Substantia nigra (tissue), 51 donors: ENCODE measurements at places on chromosomes 12 and 14.

GRCh38 chr12:98387444-98387843 is 127.9 kb upstream of the TMPO start:
- DNase-seq: no peak

- no peak for DNase-seq
Measured at GRCh38 chr14:103067231-103067954, 10.0 kb upstream of the CDC42BPB start.

DNA sequence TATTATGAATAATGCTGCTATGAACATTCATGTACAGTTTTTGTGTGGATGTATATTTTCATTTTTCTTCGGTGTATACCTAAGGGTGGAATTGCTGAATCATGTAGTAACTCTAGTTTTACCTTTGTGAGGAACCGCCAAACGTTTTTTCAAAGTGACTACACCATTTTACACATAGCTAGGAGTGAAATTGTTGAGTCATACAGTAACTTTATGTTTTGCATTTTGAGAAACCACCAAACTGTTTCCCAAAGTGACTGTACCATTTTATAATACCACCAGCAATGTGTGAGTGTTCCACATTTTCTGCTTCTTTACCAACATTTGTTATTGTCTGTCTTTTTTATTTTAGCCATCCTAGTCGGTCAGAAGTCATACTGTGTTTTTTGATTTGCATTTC is 3.1 kb upstream of the TPH2 start:
- no peak for DNase-seq

DNA sequence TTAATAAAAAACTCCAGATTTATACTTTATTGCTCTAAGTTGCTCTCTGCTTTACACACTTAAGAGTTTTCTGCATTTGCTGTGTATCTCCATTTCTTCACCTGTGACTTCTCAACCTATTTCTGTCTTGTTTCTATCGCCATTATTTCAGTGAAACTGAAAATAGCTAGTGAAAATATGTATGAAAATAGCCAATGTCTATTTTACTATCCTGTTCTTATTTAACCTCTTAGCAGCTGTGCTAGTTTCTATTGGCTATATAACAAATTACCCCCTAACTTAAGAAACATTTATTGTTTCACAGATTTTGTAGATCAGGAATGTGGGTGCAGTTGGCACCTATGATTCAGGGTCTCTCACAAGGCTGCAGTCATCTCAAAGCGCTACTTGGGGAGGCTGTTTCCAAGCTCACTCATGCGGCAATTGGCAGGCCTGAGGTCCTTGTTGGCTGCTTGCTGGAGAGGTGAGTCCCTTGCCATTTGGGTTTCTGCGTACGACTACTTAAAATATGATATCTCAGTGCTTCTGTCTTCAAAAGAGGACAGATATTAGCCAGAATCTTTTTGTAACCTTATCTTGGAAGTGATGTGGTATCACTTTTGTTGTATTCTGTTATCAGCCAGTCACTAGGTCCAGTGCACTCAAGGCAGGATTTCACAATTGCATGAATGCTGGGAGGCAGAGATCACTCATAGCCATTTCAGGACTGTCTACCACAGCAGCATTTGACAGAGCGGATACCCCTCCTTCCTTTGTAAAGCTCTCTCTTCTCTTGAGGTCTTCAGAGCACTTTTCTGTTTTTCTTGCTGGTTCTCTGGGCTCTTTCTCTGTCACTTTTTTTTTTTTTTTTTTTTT is 7.2 kb downstream of the ERC1 start:
- no peak for DNase-seq

DNA sequence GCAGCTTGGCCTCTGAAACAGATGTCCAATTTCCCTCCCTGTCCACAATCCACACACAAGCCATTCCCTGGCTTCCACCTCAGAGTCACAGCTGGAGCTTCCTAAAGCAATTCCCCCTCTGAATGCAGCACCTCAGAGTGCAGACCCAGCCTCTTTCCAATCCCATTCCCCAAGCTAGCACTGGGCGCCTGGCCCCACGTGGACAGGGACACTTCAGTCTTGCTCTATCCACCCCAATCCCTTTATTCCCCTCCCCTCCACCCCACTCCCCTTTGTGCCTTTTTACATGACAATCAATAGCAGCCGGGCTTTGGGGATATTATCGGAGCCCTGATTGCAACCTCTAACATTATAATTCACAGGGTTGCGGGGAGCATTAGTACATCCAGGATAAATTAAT is 292.6 kb downstream of the TTC8 start:
- DNase-seq: no peak

DNA sequence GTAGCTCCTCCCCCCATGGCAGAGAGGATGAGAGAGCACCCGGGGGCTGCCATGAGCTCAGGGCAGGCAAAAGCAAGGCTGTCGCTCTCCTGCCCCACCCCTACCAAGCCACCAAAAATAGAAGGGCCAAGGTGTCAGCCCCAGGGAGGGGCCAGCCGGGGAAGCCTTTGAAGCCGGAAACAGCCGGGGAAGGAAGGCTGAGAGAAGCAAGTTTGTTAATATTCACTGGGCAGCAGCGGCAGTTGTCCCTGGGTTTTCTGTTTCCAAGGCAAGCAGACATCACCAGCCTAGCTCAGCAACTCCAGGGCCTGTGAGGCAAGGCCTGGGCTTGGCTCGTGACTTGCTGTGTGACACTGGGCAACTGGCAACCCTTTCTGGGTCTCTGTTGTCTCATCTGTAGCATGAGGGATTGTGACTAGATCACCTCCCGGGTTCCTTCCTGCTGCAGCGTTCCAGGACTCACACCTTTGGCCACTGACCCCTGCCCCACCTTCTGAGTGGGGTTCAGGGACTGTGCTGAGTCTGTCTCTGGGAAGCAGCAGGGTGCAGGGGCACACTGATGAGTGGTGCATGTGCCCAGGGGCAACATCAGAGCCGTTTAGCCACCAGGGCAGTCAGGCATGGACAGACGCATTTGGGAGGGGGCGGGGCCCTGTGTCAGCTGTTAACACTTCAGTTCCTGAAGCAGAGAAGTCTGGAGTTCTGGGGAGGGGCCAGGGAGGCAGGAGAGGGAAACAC is 24.3 kb downstream of the SYNDIG1L start:
- DNase-seq: no peak

GRCh38 chr12:3107954-3108353 is 30.8 kb downstream of the TSPAN9 start:
- no peak for DNase-seq

GRCh38 chr12:109291521-109292341 is 17.4 kb downstream of the FOXN4 start:
- DNase-seq: peak; percentile 72

- no peak for DNase-seq
Measured at GRCh38 chr14:68331426-68331825, 461.4 kb downstream of the ZFP36L1 start.

DNA sequence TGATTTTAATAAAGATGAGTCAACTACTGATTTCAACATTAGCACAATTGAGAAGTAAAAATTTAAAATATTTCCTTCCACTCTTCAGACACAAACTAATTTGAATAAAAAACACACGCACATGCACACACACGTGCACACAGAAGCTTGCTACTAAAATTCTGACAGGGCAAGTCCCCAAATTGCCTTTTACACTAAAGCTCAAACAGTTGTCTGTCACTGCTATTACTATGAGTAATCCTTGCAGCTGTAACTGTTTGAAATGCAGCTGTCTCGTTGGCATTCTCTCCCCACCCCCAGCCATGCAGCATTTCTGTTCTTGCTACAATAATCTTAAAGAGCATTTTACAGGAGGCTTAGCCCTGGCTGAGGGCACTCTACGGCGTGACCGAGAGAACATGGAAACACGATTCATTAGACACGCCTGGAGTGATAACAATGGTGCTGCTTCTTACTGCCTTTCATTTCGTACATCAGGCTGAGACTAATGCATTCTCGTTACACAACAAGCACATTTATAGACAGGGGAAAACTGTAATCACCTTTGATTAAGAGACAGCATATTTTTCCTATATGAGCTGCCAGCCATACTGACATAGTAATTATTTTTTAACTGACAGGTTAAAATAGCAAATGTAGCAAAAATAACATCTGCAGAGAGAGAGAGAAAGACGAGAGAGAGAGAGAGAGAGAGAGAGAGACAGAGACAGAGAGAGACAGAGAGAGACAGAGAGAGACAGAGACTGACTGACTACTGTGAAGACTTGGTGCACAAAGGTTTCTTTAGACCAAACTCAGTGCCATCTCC is 153.8 kb downstream of the MED13L start:
- DNase-seq: no peak

GRCh38 chr14:85010186-85010585 is 519.8 kb upstream of the FLRT2 start:
- no peak for DNase-seq

DNA sequence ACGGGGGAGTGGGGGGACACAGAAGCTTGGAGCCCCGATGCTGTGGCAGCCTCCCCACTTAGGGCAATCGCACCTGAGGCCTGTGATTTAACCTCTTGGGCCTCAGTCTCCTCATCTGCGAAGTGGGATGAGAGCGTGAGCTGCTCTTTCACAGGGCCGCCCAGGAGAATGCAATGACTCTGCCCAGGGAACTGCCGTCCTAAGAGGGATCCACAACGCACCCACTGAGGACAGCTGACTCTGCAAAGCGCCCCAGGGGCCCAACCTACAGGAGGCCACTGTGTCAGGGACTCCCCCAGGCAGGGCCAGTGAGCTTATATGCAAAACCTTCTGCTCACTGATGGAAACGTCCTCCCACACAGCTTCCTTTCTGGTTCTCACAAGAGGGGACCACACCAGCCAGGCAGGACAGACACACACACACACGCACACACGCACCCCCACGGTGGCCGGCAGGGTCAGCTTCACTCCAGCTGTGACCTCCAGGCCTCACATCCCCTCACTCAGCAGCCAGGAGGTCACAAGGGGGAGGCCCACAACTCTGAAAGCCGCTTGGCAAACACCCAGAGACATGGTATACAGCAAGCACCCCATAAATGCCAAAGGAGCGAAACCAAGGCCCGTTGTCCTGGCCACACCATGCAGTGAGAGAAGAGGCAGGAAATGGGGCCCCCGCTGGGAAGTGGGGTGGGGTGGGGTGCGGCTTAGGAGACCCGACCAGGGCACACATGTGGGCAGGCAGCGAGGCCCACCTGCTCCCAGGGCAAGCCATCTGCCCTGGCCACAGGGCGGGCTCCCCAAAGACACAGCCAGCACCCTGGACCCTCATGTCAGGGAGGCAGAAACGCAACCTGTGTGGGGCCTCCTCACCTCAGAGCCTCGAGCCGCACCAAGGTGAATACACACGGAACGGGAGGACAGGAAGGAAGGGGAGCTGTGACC is 73.3 kb downstream of the NCOR2 start:
- no peak for DNase-seq

GRCh38 chr14:99236386-99237138 is 35.4 kb downstream of the BCL11B start:
- DNase-seq: no peak
